ENCODE measurements at places on chromosomes 6 and 20.

- DNase-seq = no peak
Measured at GRCh38 chr20:41072190-41072863, 43.7 kb downstream of the TOP1 start.

GRCh38 chr6:33854572-33855030 lies 50.8 kb upstream of the MLN start:
- no peak for DNase-seq

GRCh38 chr20:61727761-61728160 lies 337.9 kb downstream of the TAF4 start:
- DNase-seq = no peak

DNA sequence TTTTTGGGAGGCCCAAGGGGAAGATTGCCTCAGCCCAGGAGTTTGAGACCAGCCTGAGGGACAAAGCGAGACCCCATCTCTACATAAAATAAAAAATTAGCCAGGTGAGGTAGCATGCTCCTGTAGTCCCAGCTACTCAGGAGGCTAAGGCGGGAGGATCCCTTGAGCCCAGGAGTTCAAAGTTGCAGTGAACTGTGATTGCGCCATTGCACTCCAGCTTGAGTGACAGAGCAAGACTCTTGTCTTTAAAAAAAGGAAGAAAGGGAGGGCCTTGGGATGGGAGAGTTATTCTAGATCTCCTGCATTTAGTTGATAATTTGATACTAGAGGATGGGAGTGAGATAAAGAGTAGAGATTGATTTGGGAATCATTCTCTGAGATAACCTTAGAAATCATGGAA lies 68.1 kb downstream of the ITCH start:
- no peak for DNase-seq

GRCh38 chr20:23081263-23081819 lies 4.8 kb downstream of the CD93 start:
- DNase-seq = no peak

DNA sequence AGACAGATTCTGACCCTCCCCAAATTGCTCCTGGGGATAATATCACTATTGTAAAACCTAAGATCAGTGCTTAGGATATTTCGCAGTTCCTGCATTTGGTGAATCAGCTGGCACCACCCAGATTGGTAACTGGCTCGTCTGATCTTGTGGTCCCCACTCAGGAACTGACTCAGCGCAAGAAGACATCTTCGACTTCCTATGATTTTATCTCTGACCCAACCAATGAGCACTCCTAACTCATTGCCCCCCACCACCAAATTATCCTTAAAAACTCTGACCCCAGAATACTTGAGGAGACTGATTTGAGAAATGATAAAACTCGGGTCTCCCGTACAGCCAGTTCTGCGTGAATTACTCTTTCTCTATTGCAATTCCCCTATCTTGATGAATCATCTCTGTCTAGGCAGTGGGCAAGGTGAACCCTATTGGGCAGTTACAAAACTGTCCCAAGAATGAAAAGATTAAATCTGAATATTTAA lies 55.7 kb upstream of the PRND start:
- DNase-seq = no peak

- DNase-seq = no peak
Measured at GRCh38 chr20:2349801-2350200, 30.9 kb upstream of the TGM6 start.

DNA sequence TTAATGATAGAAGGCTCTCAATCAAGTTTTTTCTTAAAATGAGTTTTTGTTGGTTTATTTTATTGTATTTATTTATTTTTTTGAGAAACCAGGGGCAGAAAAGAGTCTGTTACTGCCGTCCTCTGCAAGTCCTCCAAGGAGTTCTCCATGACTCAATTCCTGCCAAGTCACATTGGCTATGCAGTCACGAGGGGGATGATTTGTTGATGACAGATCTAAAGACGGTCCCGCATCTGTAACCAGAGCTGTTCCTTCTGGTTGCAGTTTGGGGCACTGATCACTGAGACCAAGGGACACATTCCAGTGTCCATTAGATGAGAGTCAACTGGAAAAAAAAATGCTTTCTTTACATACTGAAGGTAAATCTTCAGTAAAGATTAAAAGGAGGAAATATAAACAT lies 13.9 kb upstream of the TSHZ2 start:
- DNase-seq = no peak
